Ascending aorta (tissue), 2 donors: ENCODE measurements at places on chromosomes 1 and 21.

DNA sequence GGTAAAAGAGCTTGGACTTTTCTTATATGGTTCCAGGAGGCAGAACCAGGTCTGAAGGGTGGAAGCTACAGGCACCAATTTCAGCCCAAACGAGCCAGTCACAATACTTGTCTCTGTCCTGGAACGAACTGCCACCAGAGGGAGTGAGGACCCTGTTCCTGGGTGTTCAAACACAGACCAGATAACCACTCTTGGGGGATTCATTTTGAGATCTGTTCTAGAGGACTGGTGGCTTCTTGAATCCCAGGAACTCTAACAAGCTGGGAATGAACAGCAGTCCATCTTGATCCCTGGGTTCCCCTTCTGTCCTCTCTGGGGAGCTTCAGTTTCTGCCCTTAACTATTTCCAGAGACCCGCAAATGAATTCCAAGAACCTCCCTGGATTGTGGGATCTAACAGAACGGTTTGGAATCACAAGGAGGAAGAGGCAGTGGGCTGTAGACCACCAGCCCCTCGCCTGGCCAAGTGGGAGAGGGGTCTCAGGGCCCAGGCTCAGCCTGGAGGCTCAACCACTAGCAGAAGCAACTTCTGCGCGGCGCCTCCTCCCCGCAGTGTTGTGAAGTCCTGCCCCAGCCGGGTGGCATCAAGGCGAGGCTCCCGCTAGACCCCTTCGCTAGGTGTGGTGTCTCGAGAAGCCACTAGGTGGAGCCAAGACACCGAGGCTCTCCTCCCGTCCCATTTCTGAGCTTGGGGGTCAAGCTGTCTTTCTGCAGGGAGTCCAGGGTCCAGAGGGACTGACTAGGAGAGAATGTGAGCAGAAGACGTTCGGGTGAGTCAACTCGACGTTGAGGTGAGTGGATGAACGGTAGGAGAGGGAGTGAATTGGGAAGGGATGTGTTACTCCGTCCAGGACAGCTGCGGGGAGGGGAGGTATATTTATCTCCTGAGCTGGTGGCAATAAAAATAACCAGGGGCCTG, 12.1 kb upstream of the NES start:
- DNase-seq = no peak

GRCh38 chr1:180609643-180610555, 21.9 kb upstream of the XPR1 start:
- no peak for DNase-seq

- no peak for DNase-seq
Observed at GRCh38 chr1:157758018-157758417, 18.9 kb downstream of the FCRL2 start.

DNA sequence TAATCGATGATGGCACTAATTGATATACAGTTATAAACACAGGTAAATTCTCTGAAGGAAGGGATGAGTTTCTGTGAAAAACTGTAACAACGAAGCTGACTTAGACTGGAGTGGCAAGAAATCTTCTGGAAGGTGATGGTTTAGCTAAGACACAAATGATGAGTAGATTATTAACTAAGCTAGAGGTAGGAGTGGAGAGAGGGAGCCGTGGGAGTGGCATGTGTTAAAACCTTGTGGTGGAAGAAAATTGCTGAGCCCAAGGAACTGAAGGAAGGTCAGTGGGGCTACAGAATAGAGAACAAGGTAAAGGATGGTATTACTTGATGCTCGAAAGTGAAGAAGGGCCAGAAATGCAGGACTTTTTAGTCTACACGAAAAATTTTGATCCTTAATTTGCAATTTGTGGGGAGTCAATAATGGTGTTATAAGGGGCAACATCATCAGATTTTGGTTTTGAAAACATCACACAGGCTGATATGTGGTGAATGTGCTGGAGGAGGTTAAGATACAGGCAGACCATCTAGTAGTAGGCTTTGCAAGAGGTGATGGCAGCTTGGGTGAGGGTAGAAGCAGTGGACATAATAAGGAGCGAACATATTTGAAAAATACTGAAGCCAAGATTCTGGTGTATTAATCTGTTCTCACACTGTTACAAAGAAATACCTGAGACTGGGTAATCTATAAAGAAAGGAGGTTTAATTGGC, 93.8 kb downstream of the S1PR1 start:
- no peak for DNase-seq

DNA sequence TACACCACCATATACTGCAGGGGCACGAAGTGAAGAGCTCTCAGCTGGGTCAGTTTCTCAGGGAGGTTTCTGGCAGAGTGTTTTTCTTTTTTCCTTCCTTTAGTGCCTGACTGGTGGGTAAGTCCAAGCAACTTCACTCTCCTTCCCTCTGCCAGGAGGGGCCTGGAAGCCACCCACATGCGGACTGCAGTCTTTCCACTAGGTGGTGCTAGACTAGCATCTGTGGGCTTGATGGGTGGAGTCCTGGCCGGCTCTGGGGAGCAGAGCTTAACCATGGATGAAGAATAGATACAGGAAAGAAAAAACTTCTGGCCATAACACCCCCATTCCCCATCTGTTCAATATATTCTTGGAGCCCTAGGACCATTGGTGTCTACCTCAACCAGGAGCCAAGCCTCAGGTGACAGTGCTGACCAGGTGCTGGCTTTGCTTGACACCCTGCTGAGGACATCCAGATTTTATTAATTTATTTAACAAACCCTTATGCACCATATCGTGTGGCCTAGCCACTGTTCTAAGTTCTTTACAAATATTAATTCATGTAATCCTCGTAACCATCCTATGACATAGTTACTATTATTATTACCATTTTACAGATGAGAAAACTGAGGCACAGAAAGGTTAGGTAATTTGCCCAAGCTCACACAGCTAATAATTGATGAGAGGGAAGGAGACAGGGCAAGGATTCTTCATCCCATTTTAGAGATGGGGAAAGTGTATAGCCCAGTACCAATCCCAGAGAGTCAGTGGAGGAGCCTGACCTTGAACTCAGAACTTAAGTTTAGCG, 126.7 kb upstream of the CSF3R start:
- DNase-seq = no peak

DNA sequence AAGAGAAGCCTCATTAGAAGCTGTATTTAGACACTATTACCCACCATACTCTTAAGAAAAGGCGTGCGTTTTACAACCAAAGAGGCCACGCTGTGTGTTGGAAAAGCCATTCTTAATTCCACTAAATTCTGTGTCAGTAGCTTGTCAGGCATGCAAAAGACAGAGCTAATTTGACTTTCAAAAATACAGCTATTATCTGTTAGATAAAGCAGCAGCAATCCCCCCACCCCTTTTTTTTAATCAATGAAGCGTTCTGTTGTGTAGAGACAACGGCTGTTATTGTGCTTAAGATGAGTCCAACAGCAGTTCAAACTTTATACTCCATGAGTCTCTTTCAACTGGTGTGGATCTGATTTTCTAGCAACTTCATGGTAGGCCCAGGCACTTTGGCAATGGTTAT, 43.5 kb downstream of the PLA2G4A start:
- DNase-seq = no peak

- no peak for DNase-seq
Observed at GRCh38 chr1:193211539-193211938, 25.1 kb upstream of the B3GALT2 start.

- no peak for DNase-seq
Observed at GRCh38 chr21:42695697-42696380, 42.4 kb downstream of the PDE9A start.
